ENCODE measurements at places on chromosomes 11 and 22. TPM values are rescaled to one million over a fixed set of nuclear protein-coding genes. Genes with fewer than 3 reads are reported as not detected.

KLHL35 gene
- total RNA-seq: 3.6 TPM

TECTA gene
- 0.89 TPM for total RNA-seq

C11orf16 gene
- total RNA-seq: not detected

KRTAP5-2 gene
- not detected for total RNA-seq

VWCE gene
- 3.4 TPM for total RNA-seq

- no peak for DNase-seq
Measured at GRCh38 chr11:1072116-1072820, 2.4 kb upstream of the MUC2 start.

DNA sequence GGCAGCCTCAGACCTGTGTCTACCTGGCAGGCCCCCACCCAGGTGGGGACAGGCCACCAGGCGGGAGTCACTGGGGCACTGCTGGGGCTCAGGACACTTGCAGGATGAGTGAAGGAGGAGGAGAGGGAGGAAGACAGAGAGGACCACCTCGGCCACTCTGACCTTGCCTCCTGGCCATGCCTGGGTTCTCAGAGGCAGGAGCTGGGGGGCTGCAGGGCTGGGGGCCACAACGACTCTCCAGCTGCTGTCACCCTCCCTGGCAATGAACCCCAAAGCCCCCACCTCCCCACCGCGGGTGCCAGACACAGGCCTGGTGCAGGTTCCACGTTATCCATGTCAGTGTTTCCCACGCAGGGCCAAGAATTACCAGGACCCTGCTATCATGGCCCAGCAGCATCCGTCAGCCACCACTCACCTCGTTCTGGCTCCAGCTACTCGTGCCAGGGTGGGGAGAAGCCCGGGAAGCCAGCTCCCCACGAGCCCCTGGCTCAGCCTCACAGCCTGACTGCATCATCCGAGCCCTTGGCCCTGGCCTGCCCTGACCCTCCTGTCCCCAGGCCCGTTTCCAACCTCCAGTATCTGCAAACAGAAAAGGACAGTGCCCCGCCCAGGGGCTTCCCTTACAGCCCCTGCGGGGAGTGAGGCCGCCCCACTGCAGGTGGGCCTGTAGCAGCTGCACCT is 62.4 kb downstream of the BRD1 start:
- no peak for DNase-seq

- DNase-seq: no peak
Measured at GRCh38 chr11:4368286-4368685, at the start of gene OR52B4. Gene OR52B4, minus strand, starts transcription at chr11:4368386. Its CDS starts 91 bp downstream, at chr11:4368295.

- DNase-seq: peak; percentile 67
Measured at GRCh38 chr11:116791002-116791812, 472 bp downstream of the APOA5 start.

DNA sequence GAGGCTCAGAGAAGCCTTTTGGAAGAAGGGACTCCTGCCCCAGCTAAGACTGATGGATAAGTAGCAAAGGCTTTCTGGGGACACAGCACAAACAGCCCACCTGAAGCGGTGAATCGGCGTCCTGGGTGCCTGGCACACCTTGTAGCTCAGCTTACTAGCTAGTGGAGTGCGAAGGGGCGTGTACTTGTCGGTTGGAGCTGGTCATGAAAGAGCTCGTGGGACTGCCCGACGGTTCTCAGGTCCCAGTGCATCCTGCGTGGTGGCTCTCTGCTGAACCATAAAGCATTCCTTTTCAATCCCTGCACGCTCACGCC is 690 bp upstream of the UVRAG start:
- DNase-seq: no peak

GRCh38 chr11:1121331-1121812 is 36.4 kb upstream of the MUC5AC start:
- DNase-seq: no peak

GRCh38 chr11:113059548-113059947 is 98.3 kb downstream of the NCAM1 start:
- DNase-seq: no peak

DNA sequence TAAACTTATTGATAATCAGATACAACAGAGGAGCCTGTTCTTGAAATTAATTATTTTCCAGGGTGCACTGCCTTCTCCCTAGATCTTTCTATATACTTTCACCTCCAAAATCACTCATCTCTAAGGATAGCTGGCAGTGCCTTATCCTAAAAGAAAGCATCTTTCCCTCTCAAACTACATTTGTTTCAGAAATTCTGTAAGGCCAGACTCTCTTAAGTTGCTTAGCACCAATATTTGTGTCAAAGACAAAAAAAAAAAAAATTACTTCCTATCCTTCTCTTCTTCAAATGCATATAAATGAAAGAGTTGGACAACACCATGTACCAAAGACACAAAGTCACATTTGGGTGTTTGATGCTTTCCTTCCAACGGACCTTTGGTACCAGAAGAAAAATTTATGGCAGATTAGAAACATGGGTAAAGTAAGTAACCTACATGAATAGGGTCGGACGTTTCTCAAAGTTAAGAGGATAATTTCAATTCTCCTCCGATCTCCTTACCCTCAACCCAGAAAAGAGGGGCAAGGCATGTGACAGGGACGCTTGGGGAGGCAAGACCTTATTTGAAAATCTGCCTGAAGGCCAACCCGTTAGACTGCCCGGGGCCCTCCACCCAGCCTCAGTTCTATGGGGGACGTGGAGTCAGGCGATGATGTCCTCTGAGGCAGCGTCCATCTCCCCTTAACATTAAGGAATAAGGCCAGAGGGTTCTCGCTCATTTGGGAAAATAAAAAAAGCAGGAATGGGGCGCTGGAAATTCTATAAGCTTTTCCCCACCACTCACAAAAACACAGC is 66.3 kb downstream of the ETS1 start:
- peak; percentile 48 for DNase-seq

Measured in muscle of leg (tissue), 16 donors.